Activated CD4-positive, alpha-beta T cell treated with anti-CD3 and anti-CD28 coated beads, Interleukin-2, amount 50 U/mL, for 16 hours (primary cell): ENCODE measurements at places on chromosomes 4 and X.

DNA sequence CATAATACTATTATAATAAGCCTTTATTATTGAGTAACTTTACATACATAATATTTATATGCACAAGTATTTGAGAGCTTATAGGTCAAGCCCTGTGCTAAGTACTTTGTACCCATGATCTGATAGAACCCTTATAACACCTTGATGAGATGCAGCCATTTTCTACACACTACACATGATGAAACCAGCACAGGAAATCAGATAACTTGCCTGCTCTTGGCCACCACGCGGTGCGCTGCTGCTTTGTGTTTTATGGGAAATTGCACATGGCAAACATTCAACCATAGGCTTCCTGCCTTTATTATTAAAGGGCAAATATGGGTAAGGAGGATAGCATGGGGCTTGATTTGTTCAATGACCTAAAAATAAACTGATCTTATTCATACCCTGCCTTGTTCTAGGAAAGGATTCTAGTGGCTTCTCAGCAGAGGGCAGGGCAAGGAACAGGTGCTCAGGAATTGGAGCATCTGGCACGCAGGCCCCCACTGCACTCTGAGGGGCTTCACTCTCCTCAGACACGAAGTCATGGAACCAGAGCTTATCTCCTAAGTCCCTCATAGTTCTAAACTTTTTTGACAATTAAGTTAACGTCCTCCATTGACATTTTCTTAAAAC, 31.6 kb upstream of the NAP1L5 start:
- DNase-seq: no peak

DNA sequence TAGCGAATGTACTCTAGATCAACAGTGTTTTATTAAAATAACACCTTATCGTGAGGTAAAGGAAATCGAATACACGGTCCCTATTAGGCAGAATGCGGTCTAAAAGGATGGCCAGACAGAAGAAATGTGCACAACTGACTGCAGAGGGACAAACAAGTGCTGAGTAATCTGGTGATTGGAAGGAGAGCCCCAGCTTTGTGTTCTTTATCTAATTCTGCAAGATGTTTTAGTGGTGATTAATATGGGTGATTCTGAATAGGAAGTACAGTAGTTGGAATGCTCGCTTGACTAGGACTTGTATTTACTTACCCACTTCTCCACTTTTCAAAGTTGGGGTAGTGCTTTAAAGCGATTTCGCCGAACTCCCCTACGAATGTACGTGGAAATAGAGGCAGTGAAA, 1.2 kb downstream of the WDR44 start:
- peak; percentile 33 for DNase-seq

- no peak for DNase-seq
Measured at GRCh38 chrX:11119313-11119943, 8.3 kb downstream of the HCCS start.

GRCh38 chr4:168955674-168956073, 54.4 kb downstream of the CBR4 start:
- DNase-seq: no peak

DNA sequence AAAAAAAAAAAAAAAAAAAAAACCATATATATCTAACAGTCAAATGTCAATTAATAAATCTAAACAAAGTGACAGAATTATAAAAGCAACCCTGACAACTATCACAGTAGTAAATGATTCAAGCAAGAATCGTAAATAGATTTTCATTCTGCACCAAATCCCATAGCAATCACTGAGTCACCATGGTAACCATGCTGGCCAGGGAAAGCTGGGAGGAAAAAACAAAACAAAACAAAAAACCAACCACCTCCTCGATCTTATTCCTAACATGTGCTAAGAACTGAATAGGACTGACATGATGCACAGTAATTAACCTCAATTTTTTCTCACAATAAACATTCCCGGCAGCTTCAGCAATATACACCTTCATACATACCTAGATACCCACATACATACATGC, 30.6 kb upstream of the RAB40A start:
- no peak for DNase-seq

GRCh38 chr4:24244663-24245490, 339.5 kb downstream of the DHX15 start:
- DNase-seq: no peak

DNA sequence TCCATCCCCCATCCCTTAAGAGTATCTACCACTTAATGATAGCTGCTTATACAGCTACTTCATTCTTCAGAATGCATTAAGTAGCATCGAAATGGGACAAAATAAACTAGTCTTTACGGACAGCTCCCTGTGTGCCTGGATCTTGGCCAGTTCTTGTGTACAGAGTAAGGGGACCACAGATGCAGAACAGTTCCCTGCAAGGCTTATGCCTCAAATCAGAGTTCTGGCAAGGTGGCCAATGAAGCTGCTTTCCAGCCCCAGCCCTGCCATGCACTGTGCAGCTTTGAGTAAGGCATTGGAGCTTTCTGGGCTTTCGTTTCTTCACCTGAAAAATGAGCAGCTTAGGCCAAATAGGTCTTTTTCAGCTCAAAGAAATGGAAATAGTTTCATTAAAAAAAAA, 14.2 kb downstream of the CLNK start:
- DNase-seq: no peak
